ENCODE measurements at places on chromosomes 12 and 14. TPM values are rescaled to one million over a fixed set of nuclear protein-coding genes. Genes with fewer than 3 reads are reported as not detected.
A peak's percentile ranks its signal among the peaks of the same experiment; 100 is the strongest.

Gene LYZ
- total RNA-seq = not detected

Gene NR1H4
- total RNA-seq = not detected

Gene KRT82
- total RNA-seq = not detected

Gene SLCO1B3
- not detected for total RNA-seq

Gene GPRC5D
- total RNA-seq = not detected

Gene CAPZA3
- 0.28 TPM for total RNA-seq

Gene LIN7A
- total RNA-seq = not detected

Gene STAC3
- total RNA-seq = 2.8 TPM

Gene DEPDC4
- total RNA-seq = 1.4 TPM

Gene SINHCAF
- 100 TPM for total RNA-seq

Gene SLC38A6
- 12.6 TPM for total RNA-seq

Gene FITM1
- total RNA-seq = not detected

Gene IQSEC3
- total RNA-seq = not detected

Gene HOXC11
- 1.2 TPM for total RNA-seq

Gene PRB2
- total RNA-seq = not detected

GRCh38 chr12:49170924-49171323 is 18.0 kb downstream of the TUBA1A start:
- no peak for DNase-seq

DNA sequence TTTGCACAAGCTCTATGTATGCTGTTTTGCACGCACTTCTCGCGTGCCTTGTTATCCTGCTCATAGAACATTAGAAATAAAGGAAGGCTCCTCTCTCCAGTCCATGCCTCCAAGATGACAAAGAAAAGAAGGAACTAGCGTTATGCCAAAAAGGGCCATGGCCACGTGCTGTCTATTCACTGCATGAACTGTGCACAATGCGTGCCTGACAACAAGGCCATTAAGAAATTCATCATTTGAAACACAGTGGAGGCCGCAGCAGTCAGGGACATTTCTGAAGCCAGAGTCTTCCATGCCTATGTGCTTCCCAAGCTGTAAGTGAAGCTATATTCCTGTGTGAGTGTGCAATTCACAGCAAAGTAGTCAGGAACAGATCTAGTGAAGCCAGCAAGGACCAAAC is 22.2 kb upstream of the PRMT8 start:
- DNase-seq = no peak

- peak; percentile 62 for DNase-seq
Observed at GRCh38 chr14:103121121-103121845, 2.0 kb upstream of the TNFAIP2 start.

GRCh38 chr14:23816371-23816770 is 137.2 kb upstream of the DHRS4 start:
- no peak for DNase-seq

DNA sequence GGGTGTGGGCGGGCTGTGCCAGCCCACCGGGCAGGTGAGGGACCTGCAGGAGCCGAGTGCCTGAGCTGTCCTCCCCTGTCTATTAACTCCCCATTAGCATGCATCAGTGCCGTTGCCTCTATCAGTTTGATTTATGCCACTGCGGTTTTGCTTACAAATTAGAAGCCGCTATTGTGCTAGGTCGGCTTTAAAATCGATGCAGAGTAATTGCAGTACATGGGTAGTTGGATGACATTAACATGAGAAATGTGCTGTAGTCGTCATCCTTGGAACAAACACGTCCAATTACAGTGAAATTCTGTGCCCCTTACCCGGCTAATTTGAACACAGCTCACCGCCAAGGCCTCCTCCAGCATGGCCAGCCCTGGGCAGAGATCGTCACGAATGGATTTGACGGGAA is 145.8 kb downstream of the TSPAN9 start:
- no peak for DNase-seq

- no peak for DNase-seq
Observed at GRCh38 chr14:54627219-54627539, 60.3 kb downstream of the SAMD4A start.

DNA sequence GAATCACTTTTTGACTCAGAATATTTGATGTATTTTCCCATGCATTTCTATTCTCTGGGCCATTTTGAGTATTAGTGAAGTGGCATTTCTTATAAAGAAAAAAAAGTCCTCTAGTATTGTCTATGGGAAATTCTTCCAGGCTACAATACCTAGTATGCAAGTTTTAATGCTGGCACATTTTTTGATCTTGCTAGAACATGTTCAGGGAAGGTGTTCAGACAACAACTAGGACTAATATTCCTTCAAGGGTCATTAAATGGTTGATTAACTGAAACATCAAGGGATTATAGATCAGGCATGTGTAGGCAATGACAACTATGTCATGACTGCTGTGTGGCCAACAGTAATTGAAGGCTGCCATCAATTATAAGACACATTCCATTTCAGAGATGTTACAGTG is 7.7 kb downstream of the CCDC184 start:
- no peak for DNase-seq

GRCh38 chr14:91509878-91510170 is 286 bp downstream of the PPP4R3A start:
- DNase-seq = no peak

DNA sequence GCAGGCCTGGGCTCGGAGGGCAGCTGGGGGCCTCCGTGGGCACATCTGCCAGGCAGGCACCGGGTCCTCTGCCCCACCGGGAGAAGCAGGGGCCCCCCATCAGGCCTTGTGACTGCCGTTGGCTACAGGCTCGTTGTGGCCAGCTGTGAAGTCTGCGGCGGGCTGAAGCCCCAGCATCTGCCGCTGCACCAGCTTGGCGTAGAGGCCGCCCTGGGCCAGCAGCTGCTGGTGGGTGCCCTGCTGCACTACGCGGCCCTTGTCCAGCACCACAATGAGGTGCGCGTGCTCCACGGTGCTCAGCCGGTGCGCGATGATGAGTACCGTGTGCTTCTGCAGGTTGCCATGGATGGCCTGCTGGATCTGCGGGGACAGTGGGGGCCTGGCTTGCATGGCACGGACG is 33.9 kb upstream of the VPS37B start:
- DNase-seq = no peak

- DNase-seq = no peak
Observed at GRCh38 chr12:5556033-5556614, 124.2 kb downstream of the NTF3 start.

- no peak for DNase-seq
Observed at GRCh38 chr14:76089575-76089974, 62.1 kb upstream of the GPATCH2L start.

GRCh38 chr12:109493090-109493489 is 15.7 kb downstream of the UBE3B start:
- DNase-seq = no peak

- DNase-seq = no peak
Observed at GRCh38 chr12:56996793-56997545, 9.4 kb downstream of the ZBTB39 start.

GRCh38 chr14:63800083-63800482 is 52.7 kb upstream of the SYNE2 start:
- DNase-seq = no peak

- DNase-seq = no peak
Observed at GRCh38 chr12:2054091-2055018, 1.6 kb downstream of the CACNA1C start.

DNA sequence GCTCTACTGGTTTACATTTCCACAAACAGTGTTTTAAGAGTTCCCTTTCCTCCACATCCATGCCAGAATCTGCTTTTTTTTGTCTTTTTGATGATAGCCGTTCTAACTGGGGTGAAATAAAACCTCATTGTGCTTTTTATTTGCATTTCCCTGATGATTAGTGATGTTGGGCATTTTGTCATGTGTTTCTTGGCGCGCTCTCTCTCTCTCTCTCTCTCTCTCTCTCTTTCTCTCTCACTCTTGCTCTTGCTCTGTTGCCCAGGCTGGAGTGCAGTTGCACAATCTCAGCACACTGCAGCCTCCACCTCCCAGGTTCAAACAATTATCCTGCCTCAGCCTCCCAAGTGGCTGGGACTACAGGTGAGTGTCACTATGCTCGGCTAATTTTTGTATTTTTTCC is 9.6 kb upstream of the MIS18BP1 start:
- DNase-seq = no peak

- no peak for DNase-seq
Observed at GRCh38 chr12:75577812-75578211, 66.4 kb upstream of the KRR1 start.

- DNase-seq = no peak
Observed at GRCh38 chr12:78628491-78629100, 236.0 kb upstream of the SYT1 start.

DNA sequence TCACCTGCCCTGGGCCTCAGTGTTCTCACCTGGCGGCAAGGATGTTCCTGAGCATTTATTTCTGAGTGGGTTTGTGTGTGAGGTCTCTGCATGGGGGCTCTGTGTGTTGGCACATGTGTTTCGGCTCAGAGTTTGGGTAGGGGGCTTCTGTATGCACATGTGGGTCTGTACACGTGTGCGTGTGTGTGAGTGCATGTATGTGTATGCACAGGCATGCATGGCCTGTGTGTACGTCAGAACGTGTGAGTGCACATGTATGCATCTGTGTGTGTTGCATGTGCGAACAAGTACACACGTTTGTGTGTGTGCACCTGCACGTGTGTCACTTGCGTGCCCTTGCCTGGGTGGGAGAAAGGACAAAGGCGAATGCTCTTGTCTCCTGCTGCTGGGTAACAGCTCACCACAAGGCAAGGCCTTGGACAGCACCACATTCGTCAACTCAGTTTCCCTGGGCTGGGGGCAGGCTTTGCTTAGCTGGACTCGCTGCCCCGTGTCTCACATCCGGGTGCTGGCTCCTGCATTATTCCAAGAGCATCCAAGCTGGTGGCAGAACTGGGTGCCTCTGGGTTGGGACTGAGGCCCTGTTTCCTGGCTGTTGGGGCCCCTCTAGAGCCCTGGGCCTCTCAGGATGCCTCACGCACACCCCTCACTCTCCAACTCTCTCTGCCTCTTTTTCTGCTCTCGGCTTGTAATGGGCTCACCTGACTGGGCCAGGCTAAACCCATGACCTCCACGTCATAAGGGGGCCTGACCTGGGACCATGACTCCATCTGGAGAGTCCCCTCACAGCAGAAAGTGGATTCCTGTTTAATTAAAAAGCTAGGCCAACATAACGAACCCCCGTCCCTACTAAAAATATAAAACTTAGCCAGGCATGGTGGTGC is 153.6 kb upstream of the C14orf180 start:
- no peak for DNase-seq

DNA sequence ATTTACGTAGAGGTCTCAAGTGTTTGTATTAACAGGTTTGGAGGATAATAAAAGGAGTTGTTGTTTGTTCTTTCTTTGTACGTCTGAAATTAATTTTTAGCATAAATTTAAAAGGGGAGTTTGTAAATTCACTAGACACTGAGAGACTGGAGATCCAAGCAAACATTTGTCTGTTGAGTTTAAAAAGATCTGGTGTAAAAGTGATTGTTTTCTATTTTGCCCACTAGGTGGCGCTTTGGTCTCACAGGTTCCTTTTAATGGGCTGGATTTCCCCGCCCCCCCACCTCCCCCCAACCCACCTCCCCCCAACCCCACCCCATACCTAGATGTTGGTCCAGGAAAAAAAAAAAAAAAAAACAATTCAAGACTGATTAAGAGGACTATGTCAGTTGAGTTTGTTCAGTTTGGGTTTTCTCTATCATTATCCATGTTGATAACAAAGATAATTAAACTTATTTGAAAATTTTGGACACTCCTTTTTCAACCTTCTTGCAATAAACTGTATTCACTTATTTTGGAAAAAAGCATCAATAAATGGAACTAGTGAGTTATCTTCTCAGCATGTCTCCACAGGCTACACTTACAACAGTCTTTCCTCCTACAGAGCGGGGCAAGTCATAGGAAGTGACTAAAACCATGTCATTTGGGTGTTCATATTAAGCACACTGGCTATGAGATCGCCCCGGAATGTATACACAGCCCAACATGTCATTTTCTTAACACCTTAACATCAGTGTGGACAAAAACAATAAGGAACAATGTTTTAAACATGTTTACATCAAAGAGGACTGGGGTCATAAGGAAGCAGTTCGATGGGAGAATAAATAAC is 841.1 kb downstream of the NRXN3 start:
- peak; percentile 45 for DNase-seq

- peak; percentile 22 for DNase-seq
Observed at GRCh38 chr14:23300687-23301223, 1.9 kb downstream of the PPP1R3E start.

GRCh38 chr12:98067795-98068194 is 447.6 kb upstream of the TMPO start:
- no peak for DNase-seq

Data from MCF 10A (cell line).